ENCODE measurements at places on chromosomes 1 and 21. TPM values are rescaled to one million over a fixed set of nuclear protein-coding genes. Genes with fewer than 3 reads are reported as not detected.

DNA sequence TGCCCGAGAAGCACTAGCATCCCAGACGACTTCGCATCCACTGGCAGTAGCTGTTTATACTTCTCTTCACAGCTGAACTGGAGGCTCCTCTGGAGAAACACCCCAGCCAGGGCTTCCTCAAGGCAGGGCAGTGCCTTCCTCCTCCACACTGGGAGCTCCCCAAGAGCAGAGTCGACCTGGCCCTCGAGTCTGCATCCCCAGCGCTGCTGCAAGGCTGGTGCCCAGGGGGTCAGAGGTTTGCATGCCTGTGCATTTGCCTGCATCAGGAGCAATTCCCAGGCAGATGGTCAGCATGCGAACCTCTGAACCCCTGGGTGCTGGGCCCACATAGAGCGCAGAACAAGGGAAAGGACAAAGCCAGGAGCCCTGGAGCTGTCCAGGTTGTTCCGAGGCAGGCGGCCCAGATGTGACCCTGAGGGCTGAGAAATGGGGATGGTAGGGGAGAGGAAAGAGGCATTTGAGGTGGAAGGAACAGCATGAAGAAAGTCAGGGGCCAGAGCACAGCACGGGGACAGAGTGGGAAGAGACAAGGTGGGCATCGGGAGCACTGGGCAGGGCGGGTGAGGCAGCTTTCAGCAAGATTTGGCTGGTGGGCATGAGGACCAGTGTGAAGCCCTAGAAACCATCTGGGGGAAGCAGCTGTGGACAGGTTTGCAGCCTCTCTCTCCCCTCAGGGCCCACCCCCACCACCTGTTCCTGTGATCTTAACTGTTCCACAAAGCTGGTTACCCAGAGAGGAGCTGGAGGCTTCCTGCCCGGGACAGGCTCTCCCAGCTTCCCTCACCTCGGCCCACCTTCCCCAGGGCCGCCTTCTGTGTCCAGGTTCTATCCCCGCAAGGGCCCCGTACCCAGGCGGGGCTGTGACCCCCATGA, 6.4 kb upstream of the S100A8 start:
- DNase-seq, result no peak
- H3K27ac ChIP-seq, result no peak overlapping the region
- no peaks in the 10 kb centered on the region for H3K4me1 ChIP-seq
- H3K36me3 ChIP-seq, result no peaks in the 10 kb centered on the region

DNA sequence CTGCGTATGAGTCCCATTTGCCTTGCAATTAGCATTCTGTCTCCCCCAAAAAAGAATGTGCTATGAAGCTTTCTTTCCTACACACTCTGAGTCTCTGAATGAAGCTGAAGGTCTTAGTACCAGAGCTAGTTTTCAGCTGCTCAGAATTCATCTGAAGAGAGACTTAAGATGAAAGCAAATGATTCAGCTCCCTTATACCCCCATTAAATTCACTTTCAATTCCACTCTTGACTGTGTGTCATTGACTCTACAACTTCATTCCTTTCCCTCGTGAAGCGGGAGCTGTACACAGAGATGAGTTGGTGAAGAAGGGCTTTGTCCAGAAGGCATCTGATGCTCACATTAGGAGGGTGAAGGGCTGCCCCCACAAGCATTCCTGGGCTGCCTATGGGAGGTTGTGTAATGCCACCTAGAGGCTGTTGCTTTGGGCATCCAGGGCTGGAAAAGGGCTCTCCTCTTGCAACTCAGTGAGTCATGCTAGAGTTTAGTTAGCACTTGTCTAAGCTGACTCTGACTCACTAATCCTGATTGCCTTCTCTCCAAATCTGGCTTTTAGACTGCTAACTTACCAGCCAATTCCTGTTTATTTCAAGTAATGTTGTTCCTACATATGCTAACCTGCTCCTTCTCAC, 1.8 kb downstream of the SPRR1B start:
- H3K27me3 ChIP-seq, result no peaks in the 10 kb centered on the region
- no peak overlapping the region for H3K27ac ChIP-seq
- no peak overlapping the region for H3K4me3 ChIP-seq
- no peaks in the 10 kb centered on the region for H3K4me1 ChIP-seq
- DNase-seq, result peak; percentile 5

DNA sequence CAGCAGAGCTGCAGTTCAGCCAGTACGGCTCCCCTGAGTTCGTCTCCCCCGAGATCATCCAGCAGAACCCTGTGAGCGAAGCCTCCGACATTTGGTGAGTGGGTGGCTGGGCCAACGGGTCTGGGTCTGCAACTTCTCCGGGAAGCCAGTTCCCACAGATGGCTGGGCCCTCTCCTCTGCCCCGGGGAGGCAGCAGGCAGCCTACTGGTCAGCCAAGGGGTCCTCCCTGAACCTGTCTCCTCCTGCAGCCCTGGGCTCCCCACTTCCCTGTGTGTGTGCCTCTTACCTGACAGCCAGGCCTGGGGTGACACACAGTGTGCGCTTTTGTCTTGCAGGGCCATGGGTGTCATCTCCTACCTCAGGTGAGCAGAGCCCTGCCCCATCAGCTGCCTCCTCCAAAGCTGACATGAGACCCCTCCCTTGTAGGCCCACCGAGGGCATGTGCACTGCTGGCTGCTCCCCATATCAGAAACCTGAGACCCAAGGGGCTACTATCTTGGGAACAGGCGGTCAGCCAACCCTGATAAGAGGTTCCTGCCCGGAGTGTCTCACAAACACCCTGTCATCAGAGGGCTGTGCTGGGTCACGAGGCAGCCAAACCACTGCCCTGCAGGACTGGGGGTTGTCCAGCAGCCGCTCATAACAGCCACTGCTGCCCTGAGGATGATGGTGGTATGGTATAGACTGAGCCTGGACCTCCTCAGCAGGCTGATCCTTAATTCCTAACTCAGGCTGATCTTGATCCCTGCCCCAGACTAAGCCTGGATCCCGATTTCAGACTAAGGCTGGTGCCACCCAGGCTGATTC, 37.6 kb downstream of the TRIM11 start:
- no peak overlapping the region for H3K4me3 ChIP-seq
- DNase-seq, result no peak
- no peak overlapping the region for H3K27ac ChIP-seq
- H3K36me3 ChIP-seq, result no peaks in the 10 kb centered on the region

GRCh38 chr1:182397653-182398393, 2.6 kb downstream of the TEDDM1 start:
- H3K27me3 ChIP-seq, result no peaks in the 10 kb centered on the region
- peaks cover 3% of the 10 kb centered on the region for H3K4me1 ChIP-seq
- no peak overlapping the region for H3K4me3 ChIP-seq
- H3K36me3 ChIP-seq, result no peaks in the 10 kb centered on the region
- DNase-seq, result no peak

- no peak overlapping the region for H3K27ac ChIP-seq
- DNase-seq, result no peak
- no peaks in the 10 kb centered on the region for H3K36me3 ChIP-seq
- no peak overlapping the region for H3K4me3 ChIP-seq
- no peaks in the 10 kb centered on the region for H3K27me3 ChIP-seq
These were observed 166.1 kb downstream of the HIVEP3 start for GRCh38 chr1:41752514-41753170.

- no peak overlapping the region for H3K4me3 ChIP-seq
- no peaks in the 10 kb centered on the region for H3K27me3 ChIP-seq
- no peak overlapping the region for H3K27ac ChIP-seq
These were observed 83.3 kb downstream of the DTL start for GRCh38 chr1:212118872-212119260.

DNA sequence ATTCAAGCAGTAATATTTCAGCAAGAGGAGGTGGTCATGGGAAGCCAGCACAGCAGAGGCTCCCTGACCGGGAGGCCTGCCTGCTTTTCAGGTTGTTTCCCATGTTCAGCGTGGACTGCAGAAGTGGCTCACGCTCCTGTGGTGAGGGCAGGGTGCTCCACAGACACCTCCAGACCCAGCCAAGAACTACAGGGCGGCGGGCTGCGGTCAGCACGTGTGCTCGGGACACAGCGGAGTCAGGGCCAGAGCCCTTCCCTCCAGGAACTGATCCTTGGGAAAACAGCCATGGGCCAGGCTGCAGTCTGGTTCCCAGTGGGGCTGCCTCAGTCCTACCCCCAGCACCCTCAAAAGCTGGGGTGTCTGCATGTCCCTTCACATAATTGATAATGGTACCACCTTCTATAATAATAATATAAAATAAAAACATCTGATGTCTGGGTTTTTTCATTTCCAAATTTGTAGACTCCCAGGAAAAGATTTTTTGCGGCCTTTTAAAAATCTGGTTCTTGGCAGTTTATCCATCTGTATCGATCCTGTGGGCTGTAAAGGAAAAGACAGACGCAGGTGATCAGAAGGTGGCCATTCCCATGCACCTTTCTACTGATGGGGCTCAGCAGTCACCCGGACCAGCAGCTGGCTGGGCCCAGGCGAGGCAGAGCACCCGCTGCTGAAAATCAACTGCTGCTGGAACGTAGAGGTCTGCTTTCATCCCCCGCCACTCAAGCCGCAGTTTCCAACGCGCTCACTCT, 10.7 kb downstream of the THAP3 start:
- H3K4me1 ChIP-seq, result no peaks in the 10 kb centered on the region
- no peak overlapping the region for H3K27ac ChIP-seq
- no peaks in the 10 kb centered on the region for H3K27me3 ChIP-seq
- DNase-seq, result no peak
- H3K4me3 ChIP-seq, result no peak overlapping the region

DNA sequence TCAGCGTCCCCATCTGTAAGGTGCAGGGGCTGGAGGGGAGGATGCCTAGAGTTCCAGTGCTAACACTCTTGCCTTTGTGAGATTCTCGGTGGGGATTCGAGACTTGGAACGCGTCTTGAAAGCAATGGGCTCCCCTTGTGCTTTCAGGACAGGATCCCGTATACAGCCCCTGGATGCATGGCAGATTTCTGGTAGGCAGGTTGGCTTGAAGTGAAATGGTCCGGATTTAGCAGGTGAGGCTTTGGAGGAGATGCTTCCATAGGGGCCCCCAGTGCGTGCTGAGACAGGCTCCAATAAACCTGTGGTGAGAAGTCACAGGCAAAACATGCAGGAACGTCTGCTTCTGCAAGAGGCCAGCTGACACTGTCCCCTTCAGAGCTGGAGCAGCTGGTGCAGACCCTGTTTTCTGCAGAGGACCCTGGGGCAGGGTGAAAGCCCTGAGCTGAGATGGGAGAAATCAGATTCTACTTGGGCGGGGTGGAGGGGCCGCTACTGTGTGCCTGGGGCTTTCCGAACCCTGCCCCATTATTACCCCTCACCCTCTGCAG, 270.4 kb downstream of the PTPRU start:
- peaks cover 31% of the 10 kb centered on the region for H3K4me1 ChIP-seq
- DNase-seq, result no peak
- H3K27ac ChIP-seq, result no peak overlapping the region

SH2D5 gene
- 6.5 TPM for polyA plus RNA-seq

NBPF20 gene
- polyA plus RNA-seq, result 2.2 TPM

CYP2J2 gene
- 1.1 TPM for polyA plus RNA-seq
